ENCODE measurements at places on chromosomes 3 and 15. TPM values are rescaled to one million over a fixed set of nuclear protein-coding genes. Genes with fewer than 3 reads are reported as not detected.

Gene CHDH
- 10.0 TPM for polyA plus RNA-seq

Gene TTC21A
- polyA plus RNA-seq: 6.7 TPM

Gene FANCD2OS
- not detected for polyA plus RNA-seq

- no peak for DNase-seq
Measured at GRCh38 chr15:68594533-68595259, 15.9 kb downstream of the CORO2B start.

DNA sequence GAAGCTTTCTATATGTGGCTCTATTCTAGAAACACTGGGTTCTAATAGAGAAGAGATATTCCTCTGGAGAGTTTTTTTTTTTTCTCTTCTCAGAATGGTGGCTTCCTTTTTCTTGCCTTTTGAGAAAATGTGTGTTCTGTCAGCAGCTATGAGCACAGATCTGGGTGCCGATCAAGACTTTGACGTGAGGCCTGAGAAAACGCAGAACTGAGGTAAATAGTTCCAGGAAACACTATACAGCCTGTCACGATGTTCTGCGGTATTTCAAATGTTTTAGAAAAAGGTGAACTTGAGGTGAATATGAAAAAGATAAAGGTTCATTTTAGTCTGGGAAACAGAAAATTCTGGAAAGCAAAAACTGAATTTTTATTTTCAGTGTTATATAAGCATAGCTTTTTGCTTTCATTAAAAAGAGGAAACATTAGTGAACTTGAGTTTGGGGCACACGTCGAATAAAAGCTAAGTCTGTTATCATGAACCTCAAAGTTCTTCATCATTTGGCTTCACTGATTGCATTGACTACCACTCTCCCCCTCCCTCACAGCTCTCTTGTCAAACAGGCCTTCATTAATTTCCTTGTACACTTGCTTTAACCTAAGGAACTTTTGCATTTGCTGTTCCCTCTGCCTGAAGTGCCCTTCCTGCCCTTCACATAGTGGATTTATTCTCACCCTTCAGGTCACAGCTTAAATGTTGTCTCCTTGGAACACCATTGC is 265.1 kb downstream of the NFKBIZ start:
- no peak for DNase-seq

DNA sequence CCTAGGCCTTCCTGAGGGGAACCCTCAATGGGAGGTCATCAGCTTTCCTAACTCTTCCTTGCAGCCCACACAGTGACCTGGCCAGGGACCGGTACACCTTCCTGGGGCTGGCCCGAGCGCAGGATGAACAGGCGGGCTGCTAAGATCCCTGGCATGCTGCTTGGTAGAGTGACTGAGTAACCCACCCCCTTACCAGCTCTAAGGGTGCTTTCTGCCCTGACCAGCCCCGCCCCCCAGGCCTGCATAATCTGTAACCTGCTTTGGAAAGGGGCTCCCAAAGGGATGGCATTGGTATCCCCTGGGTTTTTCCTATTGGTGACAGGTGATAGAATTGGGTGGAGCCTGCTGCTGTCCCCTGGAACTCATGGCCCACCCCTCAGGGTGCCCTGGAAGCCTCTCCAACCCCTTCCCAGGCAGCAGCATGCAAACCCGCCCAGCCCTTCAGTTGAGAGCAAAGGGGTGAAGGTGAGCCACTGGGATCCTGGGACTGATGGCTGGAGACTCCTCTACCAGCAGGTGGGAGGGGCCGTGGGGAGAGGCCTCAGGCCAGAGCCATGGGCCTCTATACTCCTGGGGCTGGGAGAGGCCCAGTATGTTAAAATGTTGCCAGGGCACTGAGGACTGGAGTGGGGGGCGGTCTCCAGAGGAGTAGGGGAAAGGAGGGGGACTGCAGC is 11.1 kb upstream of the KIF7 start:
- no peak for DNase-seq

DNA sequence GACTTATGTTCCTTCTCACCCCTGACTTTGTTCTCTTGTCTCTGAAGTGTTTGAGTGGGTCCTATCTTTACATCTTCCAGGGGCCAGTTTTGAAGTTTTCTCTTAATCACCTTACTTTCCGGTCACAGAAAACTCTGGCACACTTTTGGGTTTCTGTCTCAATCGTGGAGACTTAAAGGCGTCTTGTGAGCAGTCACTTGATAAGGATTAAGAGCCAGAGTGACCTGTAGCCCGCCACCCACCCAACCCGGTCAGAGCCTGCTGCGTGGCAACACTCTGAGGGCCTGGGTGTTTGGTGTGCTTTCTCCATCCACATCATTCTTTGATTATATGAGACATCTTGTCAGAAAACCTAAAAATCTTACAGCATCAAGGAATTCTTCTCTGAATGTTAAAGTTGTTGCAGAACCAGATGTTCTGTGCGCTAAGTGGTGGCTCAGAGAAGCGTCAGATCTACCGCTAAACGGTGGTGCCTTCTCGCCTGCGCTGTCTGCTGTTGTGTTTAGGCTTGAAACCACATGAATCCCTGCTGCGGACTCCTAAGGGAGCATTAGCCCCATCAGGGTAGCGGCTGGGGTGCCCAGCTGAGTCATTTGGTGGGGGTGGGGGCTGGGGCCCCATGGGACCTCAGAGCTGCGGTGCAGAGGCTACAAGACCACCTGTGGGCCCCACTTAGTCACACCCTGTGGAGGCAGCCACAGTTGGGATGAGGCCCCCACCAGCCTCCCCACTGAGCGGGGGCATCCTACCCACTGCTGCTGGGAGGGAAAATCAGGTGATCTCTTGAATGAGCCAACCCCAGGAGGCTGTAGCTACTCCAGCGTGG is 158.7 kb upstream of the BHLHE40 start:
- no peak for DNase-seq

- DNase-seq: no peak
Measured at GRCh38 chr3:58183891-58184290, 26.9 kb downstream of the DNASE1L3 start.

GRCh38 chr3:102571006-102571405 is 136.2 kb downstream of the ZPLD1 start:
- DNase-seq: no peak

DNA sequence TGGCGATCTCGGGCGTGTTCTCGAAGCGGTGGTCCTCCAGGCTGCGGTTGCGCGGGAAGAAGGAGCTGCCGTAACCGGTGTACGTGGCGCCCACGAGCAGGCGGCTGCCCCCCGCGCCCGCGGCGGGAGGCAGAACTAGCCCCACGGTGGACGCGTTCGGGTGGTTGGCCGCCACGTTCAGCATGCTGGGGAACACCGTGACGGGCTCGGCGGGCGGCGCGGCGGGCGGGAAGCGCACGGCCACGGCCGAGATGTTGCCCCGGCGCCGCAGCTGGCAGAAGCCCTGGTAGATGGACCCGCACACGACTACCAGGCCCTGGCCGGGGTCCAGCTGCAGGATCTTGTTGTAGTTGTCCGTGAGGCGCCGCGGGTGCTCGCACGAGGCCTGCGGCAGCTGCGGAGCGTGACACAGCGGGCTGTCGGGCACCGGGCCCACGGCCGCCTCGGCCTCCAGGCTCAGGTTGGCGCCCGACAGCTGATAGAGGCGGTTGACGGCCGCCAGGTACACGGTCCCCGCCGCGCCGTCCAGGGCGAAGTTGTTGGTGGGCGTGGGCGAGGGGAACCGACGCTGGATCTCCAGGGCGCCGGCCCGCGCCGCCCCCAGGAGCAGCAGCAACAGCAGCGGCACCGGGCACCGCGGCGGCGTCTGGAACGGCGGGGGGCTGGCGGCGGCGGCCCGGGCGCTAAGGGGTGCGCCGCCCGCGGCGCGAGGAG is 397 bp downstream of the PLXND1 start:
- no peak for DNase-seq

DNA sequence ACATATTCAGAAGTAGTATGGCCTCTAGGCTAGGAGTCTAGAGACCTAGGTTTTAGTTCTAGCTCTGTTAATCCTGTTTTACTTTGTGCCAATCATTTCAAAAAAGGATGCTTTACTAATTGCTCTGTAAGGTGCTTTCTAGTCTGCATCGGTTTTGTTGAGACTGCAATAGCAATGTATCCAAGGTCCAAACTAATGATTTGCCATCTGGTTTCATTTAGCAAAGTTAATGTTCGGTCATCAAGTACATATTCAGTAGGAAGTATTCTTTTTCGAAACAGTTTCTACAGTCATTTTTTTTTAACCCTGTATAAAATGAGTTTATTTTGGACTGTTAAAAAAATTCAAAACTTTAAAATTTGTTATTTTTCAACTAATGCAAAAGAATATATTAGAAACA is 2.0 kb upstream of the GALK2 start:
- no peak for DNase-seq

- no peak for DNase-seq
Measured at GRCh38 chr15:69508659-69509058, 56.0 kb downstream of the RPLP1 start.

DNA sequence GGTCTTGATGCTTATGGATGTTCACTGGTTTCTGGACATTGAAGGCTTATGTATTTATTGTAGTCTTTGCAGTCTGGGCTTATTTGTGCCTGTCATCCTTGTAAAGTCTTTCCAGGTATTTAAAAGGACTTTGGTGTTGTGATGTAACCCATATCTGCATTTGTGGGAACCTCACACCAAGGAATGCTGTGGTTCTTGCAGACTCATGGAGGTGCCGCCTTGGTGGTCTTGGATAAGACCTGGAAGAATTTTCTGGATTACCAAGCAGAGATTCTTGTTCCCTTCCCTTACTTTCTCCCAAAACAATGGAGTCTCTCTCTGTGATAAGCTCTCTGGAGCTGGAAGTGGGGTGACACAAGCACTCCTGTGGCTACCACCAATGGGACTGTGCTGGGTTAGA is 363.5 kb upstream of the NECTIN3 start:
- no peak for DNase-seq
